T follicular helper cell (primary cell): ENCODE measurements at places on chromosomes 16 and 17.
A peak's percentile ranks its signal among the peaks of the same experiment; 100 is the strongest.

GRCh38 chr16:14337303-14338191 lies 266.4 kb downstream of the MRTFB start:
- no peak for DNase-seq

- no peak for DNase-seq
These were observed 635 bp upstream of the FA2H start for GRCh38 chr16:74775255-74775654.

DNA sequence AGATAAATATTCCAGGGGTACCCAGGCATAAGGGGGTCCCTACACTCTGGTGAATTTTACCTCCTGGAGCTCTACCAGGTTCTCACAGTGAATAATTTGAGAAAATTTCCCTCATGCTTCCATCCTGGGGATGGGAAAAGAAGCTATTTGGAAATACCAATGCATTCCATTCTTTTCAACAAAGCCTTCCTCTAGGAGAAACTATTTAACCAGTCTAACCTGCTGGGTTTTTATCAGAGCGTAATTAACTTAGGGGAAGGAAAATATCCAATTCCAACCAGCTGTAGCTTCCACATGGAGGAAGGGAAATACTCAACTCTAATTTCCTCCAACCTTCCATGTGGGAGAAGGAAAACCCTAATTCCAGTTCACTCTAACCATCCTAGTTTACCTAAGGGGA lies 17.0 kb downstream of the MFSD6L start:
- no peak for DNase-seq

DNA sequence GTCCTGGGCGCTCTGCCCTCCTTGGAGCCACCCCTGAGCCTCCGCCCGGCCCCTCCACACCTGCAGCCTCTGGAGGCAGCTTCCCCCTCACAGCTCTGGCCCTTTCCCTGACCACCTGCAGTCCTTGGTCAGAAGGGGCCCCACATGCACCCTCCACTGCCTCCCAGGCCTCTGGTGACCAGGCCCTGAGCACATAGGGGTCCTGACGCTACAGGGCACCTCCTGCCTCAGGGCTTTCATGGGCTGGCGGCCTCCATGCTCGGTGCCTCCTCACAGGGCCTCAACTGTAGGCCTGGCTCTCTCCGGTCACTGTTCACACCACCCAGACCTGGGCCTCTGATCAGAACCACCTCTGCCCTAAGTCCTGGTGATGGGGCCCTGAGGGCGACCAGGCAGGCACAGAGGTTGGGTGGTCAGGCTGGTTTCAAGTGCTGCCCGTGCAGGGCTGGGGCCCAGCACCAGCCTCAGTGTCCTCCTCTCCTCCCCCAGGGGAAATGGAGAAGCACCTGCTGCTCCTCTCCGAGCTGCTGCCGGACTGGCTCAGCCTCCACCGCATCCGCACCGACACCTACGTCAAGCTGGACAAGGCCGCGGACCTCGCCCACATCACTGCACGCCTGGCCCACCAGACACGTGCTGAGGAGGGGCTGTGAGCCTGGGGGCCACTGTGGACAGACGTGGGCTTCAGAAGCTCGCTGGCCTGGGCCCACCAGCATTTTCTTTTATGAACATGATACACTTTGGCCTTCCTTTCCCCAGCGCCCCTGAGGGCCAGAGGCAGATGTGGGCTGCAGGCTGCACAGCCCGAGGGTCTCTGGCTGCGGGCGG lies 3.9 kb downstream of the APRT start:
- no peak for DNase-seq

DNA sequence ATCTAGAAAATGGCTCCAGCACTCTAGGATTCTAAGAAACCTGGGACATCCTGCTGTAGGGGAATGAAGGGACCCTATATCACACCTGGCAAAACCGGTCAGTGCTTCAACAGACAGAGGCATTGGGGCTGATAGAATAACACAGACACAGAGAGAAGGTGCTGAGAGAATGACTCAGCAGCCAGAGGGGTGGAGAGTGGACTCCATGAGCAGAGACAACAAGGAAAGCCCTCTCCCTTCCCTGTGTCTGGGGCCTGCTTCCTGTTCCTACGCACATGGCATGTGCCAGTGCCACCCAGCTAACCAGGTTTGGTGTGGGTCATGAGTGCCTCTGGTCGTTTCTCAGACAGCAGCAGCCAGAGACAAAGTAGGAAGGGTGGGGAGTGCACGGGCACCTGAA lies 140.3 kb downstream of the CCT6B start:
- no peak for DNase-seq

DNA sequence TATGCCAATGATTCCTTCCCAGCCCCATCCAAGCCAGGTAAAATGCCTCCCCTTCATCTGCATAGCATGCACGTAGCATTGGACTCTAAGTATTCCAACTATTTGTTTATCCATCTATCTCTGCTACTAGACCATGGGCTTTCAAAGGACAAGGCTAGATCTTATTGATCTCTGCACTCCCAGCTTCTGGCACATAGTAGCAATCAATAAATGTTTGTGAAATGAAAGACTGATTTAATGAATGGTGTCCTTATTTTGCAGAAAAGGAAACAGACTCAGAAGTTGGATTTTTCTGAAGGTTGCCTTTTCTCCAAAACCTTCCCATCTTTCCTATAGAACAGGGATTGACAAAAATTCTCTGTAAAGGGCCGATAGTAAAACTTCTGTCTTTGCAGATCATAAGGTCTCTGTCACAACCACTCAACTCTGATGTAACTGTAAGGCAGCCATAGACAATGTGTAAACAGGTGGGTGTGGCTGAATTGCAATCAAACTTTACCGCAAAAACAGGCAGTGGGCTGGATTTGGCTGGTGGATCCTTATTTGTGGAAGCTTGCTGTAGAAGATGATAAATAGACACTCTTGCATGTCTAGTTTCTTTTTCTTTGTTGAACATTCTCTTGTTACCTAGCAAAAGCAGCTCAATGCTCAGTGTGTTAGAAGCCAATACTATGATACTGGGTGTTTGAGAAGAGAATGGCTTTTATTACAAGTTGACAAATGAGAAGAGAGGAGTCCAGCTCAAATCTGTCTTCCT lies 7.6 kb upstream of the CMTR2 start:
- DNase-seq: no peak

DNA sequence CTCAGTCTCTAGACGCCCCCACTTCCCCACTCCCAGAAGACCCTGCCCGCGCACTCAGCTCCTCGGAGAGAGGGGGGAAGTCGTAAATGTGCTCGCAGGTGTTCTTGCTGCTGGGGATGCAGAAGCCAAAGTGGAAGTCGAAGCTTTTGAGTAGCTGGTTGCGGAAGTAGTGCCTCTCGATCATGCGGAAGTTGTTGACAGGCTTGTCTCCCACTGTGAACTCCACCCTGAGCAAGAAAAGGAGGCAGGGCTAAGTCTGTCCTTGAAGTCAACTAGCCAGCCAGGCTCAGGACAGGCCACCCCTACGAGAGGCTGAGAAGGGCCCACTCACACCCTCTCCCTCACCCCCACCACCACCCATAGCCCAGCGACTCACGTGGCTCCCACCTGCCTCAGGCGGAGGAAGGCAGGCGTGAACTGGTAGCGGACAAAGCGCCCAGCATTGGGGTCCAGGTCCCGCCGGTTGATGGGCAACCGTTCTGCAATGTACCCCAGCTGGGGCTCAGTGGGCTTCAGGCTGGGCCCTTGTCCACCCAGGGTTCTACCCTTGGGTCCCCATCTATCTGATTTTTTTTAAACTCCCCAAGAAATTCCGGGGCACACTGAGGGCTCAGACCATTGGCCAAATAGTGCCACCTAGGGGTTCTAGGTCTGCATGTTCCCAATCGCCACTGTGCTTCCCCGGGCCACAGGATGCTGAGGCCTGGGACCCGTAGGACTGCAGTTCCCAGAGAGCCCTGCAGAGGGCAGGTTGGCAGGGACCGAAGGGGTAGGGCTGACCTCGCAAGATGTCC lies 4.6 kb downstream of the UNC119 start:
- DNase-seq: peak; percentile 15

- no peak for DNase-seq
These were observed 61.4 kb downstream of the VAT1L start for GRCh38 chr16:77849646-77850258.

DNA sequence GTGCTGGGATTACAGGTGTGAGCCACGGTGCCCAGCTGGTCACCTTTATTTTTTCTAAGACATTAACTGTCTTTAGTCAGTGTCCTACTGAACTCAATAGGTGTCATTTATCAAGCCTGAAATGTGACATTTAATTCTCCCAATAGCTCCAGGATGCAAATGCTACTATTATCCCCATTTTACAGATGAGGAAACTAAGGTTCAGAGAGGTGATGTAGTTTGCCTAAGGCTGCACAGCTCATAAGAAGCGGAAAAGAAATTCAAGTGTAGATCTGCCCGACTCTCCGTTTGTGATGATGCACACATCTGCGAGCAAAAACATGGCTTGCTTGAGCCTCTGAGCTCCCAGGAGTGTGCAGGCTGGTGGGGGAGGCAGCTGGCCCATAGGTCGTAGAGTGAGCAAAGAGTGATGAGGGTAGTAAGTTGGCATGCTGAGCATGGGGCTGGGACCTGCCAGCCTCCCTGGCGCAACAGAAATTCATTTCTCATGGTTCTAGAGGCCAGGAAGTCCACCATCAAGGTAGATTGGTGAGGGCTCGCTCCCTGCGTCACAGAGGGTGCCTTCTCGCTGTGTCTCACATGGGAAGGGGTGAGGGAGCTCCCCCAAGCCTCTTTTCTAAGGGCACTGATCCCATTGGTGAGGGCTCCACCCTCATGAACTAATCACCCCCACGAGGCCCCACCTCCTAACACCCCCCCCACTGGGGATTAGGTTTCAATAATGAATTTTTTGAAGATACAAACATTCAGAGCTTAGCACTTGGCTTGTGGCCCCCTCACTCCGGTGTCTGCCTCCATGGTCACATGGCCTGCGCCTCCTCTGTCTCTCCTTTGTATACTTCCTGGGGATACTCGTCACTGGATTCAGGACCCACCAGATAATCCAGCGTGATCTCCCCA lies 141.5 kb upstream of the PLCG2 start:
- DNase-seq: no peak

DNA sequence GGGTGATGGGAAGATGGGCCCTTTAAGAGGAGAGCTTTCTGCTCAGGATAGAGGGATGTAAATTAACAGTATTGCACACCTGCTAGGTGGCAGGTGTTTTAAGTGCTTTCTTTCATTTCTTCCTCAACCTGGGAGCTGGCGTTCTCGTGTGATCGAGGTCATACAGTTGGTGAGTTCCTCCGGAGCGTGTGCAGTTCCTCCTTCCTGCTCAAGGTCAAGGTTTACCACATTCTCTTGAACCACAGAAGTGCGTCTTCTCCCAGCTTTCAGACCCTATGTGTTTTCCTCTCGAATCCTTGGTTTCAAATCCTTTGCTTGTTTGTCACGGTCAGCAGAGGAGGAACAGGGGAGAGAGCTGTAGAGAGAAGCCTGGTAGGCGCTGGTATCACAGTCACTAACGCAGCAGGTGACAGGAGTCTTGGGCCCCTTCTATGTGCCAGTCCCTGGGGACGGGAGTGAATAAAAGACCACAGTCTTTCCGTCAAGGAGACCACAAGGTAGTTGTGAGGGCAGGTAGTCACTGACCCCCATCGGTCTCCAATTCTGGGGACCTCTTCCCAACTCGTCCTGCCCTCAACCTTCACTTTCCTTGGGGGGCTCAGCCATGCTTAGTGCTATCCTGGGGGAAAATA lies 791 bp downstream of the DNAI2 start:
- DNase-seq: no peak

- no peak for DNase-seq
These were observed 48.6 kb downstream of the GAS7 start for GRCh38 chr17:10149573-10150399.

DNA sequence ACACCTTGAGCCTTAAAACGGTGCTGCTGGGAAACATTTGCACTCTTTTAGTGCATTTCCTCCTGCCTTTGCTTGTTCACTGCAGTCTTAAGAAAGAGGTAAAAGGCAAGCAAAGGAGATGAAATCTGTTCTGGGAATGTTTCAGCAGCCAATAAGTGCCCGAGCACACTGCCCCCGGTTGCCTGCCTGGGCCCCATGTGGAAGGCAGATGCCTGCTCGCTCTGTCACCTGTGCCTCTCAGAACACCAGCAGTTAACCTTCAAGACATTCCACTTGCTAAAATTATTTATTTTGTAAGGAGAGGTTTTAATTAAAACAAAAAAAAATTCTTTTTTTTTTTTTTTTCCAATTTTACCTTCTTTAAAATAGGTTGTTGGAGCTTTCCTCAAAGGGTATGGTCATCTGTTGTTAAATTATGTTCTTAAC lies 4.4 kb downstream of the SOX9 start:
- no peak for DNase-seq

- DNase-seq: no peak
These were observed 1.1 kb downstream of the EXOC3L1 start for GRCh38 chr16:67188798-67189197.

GRCh38 chr17:11332706-11333105 lies 91.7 kb downstream of the SHISA6 start:
- DNase-seq: no peak

DNA sequence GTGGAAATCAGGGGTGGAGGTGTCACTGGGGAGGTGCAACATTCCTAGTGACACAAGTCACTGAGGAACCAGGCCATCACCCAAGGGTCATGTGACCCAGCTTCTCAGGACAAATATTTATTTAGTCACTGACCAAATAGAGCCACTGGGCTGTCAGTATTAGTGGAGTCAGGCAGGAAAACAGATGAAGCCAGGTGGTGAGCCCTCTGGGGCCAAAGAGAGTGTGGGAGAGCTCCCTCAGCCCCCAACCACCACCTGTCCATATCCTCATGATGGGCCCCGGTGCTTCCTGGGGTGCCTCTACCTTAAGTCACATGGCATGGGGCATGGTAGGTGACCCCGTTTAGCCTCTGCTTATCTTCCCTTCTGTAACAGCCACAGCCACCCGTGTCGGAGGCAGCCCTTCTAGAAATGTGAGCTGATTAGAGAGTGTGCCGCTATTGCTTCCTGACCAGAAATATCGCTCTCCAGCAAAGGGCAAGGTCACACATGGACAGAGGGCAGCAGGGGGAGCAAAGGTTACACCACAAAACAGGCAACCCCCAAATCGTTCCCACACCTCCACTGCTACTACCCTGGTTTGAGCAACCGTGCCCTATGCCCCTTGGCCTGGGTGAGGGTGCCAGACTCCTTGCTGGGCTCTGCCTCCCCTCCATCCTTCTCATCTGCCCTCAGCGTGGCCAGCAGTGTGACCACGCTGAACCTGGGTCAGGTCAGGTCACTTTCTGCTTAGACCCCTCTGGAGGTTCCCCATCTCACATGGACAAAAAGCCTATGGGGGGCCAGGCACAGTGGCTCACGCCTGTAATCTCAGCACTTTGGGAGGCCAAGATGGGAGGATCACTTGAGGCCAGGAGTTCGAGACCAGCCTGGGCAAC lies 8.6 kb upstream of the AKTIP start:
- no peak for DNase-seq

DNA sequence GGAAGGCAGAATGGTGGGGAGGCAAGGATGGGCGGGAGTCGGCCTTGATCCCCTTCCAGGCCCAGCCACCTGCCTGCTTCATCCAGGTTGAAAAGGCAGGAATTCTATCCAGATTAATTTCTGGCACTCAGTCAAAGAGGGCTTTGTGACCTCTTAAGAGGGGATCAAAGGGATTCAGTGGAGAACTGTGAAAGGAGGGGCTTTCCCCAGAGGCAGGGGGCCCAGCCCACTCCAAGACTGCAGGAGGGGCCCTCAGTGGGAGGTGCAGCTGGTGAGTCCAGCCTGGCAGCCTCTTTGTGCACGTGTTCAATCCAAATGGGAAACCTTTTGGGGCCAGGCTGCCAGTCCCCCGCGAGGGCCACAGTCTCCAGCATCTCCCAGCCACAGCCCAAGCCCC lies 148.5 kb upstream of the PLCG2 start:
- DNase-seq: no peak
